MM.1S (cell line): ENCODE measurements at places on chromosomes 13 and 19.

GRCh38 chr19:40190891-40191835, at the start of gene MAP3K10:
TSS of gene MAP3K10 (plus strand) at chr19:40191426. CDS start at chr19:40192032, 606 bp downstream.
- DNase-seq, result peak; percentile 78

- no peak for DNase-seq
These were observed 35.1 kb downstream of the RNF6 start for GRCh38 chr13:26186995-26187394.

- peak; percentile 41 for DNase-seq
These were observed 31.4 kb downstream of the CERS4 start for GRCh38 chr19:8240274-8241229.

DNA sequence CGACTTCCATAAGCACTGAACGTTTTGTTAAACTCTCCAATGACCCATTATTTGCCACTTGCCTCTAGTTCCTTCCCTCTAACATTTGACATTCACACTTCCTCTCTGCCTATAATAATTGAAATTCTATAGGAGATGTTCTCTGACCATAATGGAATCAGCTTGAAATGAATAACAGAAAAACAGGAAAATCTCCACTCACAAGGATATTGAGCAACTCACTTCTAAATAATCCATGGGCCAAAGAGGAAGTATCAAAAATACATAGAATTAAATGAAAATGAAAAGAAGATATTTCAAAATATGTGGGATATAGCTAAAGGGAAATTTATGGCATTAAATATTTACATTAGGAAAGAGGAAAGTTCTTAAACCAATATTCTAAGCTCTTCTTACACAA, 3.4 kb upstream of the FCGBP start:
- DNase-seq, result no peak

GRCh38 chr19:2271234-2272103, 10.5 kb downstream of the PEAK3 start:
- DNase-seq, result peak; percentile 31

DNA sequence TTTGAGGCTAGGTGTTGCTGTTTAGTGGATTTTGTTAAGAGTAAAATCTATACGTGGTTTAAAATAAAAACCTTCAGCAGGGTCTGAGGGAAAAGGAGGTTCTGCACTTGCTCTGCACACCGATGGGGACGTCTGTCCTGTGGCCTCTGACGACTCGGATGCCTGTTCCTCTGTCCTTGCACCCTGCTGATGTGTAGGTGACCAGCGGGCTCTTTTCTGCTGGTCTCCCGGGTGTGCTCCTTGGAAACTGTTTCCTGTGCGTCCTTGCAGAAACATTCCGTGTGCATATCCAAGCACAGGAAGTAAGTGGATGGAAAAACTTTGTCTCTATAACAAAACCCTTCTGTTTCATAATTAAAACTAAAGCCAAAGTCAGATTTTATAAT, 3.8 kb downstream of the ATP4B start:
- no peak for DNase-seq

DNA sequence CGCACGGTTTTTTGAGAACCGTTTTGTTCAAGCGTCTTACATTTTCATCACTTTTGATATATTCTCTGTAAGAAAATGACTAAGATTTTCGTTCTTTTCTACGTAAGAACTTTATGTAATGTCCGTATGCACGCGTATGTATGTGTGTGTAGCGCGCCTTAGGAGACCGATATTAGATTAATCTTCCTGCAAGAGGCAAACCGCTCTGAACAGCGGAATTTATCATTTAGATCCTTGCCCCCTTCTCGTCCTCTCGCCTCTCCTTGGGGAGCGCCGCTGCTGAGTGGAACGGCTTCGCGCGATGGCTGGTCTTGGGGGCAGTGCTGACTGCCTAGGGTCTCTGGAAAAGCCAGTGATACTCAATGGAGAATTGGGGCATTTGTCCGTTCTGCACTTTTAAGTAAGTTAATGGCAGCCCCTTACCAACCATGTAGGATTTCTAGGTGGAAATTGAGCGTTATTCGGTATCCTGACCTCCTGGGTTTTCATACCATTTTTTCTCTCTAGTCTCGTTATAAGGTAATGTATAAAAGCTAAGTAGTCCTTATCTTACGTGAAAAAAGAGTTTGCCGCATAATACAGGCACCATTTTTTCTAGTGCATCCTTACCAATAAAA, 4.7 kb downstream of the MAB21L1 start:
- DNase-seq, result no peak

DNA sequence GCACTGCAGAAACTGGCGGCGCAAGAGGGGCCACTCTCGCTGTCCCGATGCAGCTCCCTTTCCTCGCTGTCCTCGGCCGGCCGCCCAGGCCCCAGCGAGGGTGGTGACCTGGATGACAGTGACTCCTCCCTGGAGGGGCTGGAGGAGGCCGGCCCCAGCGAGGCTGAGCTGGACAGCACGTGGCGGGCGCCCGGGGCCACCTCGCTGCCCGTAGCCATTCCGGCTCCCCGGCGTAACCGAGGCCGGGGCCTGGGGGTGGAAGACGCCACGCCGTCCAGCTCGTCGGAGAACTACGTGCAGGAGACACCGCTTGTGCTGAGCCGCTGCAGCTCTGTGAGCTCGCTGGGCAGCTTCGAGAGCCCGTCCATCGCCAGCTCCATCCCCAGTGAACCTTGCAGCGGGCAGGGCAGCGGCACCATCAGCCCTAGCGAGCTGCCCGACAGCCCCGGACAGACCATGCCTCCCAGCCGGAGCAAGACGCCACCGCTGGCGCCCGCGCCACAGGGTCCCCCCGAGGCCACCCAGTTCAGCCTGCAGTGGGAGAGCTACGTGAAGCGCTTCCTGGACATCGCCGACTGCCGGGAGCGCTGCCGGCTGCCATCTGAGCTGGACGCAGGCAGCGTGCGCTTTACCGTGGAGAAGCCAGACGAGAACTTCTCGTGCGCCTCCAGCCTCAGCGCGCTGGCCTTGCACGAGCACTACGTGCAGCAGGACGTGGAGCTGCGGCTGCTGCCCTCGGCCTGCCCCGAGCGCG, 12.4 kb downstream of the C19orf25 start:
- DNase-seq, result no peak

DNA sequence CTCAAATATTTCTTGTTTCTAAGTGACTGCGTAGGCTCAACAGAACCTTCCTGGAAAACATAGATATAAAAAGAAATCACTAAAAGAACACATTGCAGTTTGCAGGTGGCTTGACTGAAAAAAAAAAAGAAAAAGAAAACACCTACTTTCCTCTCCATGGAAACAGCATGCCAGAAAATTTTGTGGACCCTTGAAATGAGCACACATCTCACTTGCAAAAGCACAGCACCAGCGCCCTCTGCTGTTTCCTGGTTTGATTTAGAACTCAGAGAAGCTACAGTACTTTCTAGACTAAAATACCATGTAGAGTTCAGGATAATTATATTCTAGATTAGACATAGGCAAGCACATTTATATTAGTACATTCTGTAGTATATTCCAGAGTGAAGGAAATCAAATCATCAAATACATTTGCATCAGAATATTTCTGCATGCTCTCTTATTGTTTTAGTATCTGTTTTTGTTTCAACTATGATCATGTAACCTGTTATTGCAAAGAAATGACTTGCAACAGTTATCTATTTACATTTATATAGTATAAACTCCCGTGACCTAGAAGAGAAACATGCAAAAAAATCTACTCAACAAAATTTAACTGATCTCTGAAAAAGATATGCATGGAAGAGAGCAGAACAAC, 22.3 kb upstream of the XPO4 start:
- peak; percentile 55 for DNase-seq

GRCh38 chr19:41114132-41114531, at the start of gene CYP2F1:
TSS of gene CYP2F1 (plus strand) at chr19:41114432. CDS start at chr19:41116189, 1,757 bp downstream.
- DNase-seq, result no peak

DNA sequence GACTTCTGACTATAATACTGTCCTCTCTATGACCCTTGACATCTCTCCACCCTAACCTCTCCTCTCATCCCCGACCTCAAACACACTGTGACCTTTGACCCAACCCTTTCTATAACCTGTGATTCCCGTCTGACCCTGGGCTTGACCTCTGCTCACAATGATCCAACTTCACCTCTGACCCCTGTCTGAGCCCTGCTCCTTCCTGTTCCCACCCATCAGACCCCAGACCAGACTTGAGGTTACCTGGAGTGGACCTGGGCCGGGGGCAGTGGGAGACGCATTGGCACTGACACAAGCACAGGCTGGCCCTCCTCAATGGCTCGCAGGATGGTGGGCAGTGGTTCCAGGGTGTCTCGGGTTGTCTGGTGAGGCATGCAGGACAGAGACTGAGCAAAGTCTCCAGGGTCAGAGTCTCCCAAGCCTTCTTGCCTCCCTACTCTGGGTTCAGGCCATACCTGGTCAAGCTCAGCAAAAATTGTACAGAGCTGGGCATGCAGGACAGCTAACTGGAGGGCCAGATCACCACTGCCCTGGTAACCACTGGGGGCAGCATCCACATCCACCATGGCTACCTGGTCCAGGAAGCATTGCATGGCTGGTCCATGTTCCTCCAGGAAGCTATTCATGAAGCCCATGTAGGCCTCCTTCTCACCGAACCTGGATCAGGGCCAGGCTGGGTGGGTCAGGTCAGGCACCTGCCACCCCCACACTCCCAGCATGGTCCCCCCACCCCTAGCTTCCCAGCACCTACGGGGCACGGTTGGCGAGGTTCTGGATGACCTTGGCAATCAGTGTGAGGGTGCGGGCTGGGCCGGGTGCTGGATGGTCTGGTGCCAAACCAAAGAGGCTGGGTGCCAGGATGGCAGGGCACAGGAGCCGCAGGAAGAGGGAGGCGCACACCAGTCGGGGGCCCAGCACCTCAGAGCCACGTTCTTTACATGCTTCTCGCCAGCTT, 4.4 kb upstream of the WIZ start:
- no peak for DNase-seq

- no peak for DNase-seq
These were observed 42.3 kb downstream of the POLR1D start for GRCh38 chr13:27663947-27664346.

- no peak for DNase-seq
These were observed 94.8 kb downstream of the PCDH9 start for GRCh38 chr13:67135356-67135755.

- DNase-seq, result no peak
These were observed 59.5 kb downstream of the RAP2A start for GRCh38 chr13:97493456-97493855.

DNA sequence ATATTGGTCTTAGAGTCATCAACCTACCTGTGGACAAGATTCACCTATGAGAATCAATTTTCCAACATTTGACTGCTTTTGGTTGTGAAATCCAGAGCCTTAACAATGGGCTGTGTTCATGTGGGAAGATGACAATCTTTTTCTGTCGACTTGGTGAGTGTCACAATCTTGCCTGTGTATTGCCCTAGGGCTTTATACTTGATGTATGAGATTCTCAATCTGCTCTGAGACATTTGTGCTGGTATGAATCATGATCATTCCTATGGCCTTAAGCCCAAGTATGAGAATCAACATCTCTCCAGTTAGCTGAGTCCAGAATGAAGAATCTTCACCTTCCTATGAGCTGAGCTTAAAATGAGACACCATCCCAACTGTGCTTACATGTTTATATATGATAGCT, 68.7 kb downstream of the ZNF726 start:
- no peak for DNase-seq

DNA sequence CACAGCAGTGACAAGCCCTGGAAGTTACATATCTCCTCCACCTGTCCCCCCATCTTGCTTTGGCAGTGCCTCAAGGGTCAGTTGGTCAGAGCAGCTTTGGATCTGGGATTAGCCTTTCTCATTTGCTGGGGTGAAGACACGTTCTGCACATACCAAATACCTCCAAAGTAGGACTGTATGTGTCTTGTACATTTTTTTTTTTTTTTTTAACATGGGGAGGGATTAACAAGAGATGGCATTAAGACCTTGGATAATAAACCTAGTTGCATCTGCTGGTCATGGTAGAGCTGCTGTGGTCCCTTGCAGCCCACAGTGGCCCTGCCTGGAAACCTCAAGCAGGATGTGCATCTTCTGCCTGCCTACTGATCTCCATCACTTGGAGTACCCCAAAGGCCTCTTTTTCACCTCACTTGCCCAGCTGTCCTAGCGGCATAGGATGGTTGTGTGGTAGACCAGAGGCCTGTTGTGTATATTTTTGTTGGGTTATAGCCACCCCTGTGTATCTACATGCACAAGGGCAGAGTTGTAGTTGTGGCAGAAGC, 2.5 kb downstream of the RPS19 start:
- DNase-seq, result no peak

GRCh38 chr19:47447470-47448359, 24.0 kb downstream of the SLC8A2 start:
- DNase-seq, result no peak

DNA sequence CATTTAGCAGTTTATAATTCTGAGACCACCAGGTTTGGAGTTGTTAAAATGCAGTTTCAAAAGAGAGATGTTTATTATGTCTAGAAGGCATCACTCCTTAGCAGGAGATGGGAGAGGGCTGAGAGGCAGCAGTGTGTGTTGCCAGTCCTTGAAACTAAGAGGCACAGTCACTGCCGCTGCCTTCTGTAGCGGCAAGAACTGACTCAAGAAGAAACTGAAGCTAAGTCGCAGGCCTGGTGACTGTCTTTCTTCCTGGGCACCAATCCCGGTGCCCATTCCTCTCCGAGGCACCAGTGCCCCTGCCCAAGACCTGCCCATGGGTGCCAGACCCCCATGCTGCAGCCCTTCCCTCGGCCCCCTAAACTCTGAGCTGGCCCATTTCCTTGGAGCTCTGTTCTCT, 20.1 kb downstream of the N4BP2L1 start:
- DNase-seq, result no peak

- DNase-seq, result no peak
These were observed 10.9 kb upstream of the RB1 start for GRCh38 chr13:48292650-48293049.

- peak; percentile 88 for DNase-seq
These were observed 142.2 kb downstream of the SIPA1L3 start for GRCh38 chr19:38049105-38049649.

DNA sequence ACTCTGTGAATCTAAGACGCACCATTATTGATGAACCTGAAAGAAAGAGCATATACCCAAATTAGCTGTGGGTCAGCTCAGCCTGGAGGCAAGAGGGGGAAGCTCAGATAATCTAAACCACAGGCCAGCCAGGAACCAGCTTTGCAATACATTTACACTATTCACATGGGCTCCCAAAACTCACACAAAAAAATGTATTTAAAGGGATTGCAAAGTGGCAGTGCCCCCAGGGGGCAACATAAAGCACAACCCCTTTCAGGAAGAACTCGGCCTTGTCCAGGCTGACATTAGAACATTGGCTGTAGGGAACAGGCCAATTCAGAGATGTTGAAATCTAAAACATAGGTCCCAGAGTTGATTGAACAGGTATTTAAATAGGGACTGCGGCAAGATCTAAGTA, 3.2 kb upstream of the PROZ start:
- no peak for DNase-seq

- no peak for DNase-seq
These were observed 44.3 kb downstream of the MUC16 start for GRCh38 chr19:8965887-8966286.

- DNase-seq, result no peak
These were observed 6.8 kb upstream of the ARRDC2 start for GRCh38 chr19:18000915-18001776.
